Type B pancreatic cell (in vitro differentiated cells): ENCODE measurements at places on chromosomes 12 and 14.

GRCh38 chr12:111222027-111222414 lies 146.9 kb downstream of the PHETA1 start:
- DNase-seq: no peak

- no peak for DNase-seq
These were observed 276.5 kb downstream of the PAWR start for GRCh38 chr12:79414252-79414651.

DNA sequence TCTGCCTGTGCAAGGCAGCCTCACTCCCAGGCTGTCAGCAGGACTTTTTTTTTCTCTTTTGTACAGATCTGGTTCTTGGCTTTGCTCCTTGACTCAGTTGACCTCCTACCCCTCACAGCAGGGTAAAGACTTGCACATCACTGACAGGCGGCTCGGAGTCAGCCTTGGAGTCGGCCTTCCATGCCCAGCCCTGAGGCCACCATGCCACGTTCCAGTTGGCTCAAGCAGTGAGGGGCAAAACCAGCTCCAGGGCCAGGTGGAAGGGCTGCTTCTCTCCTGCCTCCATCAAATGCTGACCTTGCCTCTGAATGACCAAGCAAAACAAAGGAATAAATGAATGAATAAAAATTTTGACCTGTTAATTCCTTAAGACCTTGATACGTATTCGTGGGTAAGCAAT lies 27.6 kb downstream of the JAG2 start:
- DNase-seq: no peak

- no peak for DNase-seq
These were observed 49.7 kb downstream of the LIN52 start for GRCh38 chr14:74134484-74134883.

DNA sequence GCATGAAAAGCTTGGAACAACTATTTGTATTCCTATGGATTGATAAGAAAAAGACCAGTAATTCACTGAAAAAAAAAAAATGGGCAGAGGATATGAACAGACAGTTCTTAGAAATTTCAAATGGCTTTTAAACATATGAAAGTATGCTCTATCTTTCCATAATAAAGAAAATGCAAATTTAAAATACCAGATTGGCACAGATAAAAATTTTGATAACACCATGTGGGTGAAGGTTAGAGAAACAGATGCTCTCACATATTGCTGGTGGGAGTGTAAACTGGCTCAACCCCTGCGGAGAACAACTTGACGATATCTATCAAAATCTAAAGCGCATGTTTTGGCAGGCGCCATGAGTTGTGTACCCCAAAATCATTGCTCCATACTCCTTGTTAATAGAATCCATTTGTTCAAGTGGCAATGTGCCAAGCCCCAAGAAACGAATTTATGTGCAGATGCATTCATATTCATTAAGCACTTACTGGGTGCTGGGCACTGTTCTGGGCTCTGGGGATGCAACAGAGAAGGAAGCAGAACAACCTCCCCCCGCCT lies 29.5 kb upstream of the TMPO start:
- no peak for DNase-seq

DNA sequence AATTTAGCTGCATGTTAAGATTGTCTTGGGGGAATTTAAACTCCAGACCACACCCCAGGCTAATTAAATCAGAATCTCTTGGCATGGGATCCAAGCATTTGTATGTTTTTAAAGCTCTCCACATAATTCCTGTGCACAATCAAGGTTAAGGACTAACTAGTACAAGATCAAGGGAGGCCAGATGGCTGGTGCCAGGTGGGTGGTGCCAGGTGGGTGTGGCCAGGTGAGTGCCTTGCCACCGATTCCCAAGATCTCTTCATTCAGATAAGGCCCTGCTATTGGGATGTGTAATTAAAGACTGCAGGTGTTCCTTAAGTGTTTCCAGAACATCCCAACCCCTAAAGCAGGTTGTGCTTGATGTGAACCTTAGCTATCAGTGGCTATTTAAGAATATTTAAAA lies 75.1 kb downstream of the NRXN3 start:
- no peak for DNase-seq

DNA sequence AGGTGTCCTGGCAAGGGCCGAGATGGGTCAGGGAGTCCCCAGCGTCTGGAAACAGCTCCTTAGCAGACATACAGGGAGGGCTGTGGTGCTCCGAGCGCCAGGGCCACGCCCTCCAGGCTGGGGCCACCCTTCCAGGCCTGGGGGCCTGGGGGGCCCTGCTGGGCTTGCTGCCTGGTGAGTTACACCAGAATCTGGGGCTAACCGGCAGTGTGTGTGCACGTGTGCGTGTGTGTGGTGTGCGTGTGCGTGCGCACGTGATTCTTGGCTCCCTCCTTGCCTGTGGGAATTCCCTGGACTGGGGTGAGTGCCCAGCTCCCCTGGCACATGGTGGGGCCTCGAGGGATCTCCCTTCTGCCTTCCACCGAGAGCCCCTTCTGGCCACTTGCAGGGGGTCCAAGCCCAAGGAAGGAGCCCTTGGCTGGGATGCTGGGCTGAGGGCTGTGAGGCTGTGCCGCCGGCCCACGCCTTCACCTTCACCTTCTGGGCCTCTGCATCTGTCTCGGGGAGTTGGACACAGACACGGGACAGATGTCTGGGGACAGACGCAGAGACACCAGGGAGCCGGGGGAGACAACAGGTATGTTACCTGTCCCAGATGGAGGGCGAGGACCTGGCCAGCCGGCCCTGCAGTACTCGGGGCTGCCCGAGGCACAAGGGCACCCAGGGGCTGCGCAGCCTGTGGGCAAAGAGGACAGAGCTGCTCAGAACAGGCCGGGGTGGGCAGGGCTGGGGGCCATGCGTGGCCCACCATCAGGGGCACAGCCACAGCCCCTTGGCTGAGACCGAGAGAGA lies 37.2 kb downstream of the BEGAIN start:
- DNase-seq: no peak

- DNase-seq: no peak
These were observed 24.0 kb downstream of the FKBP11 start for GRCh38 chr12:48901278-48901677.

DNA sequence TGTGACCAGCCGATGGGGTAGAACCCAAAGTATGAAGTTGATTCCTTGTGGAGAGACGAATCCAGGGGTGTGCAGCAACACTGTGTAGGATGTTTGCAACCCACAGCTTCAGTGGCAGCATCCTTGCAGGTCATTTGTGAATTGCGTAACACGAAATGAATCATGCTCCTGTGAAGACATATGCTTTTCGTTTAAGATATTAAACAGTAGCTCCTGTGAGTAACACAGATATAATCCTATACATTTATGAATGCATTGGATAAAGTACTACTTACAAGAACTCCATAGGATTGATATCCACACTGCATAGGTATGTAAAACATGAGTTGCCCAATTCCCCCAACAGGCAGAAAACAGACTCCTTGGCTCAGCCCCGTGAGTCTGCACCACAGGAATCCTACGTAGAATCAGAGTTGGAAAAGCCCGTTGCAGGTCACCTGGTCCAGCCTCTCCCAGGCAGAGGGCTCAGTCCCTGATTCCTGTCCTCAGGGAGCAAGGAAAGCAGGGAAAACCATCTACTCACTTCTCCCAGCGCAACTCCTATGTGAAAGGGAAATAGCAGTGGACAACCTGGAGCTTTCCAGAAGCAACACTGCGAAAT lies 75.8 kb downstream of the GPATCH2L start:
- DNase-seq: no peak

DNA sequence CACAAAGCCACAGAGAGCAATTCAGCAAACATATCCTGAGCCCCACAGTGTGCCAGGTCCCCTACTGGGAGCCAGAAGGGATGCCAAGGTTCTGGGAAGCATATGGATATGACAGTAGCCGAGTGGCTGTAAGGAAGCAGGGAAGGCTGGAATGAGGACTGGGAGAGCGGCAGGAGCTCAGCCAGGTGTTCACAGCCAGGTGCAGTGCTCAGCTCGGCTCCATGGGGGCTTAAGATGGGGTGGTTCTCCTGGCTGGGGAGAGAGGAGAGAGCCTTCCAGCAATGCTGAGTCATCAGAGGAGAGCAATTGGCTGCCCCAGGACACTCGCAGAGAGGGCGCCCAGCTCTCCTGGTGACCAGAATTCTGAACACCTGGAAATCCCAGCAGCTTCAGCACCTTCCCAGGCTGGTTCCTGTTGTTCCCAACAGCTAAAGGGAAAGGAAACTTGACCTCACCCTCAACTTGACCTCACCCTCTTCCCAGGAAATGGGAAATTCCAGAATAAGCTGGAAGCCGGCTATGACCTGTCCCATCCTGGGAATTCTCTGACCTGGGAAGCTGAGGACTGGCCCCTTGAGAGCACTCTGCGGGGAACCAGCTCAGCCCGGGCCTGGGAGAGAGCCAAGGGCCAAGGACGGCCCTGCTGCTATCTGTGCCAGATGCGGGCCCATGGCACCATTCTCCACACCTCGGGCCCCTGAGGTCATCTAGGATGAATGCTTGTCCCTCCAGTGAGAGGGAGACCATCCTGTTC lies 34.6 kb downstream of the SLC6A12 start:
- DNase-seq: no peak

GRCh38 chr12:45703942-45704341 lies 25.6 kb upstream of the ARID2 start:
- no peak for DNase-seq

DNA sequence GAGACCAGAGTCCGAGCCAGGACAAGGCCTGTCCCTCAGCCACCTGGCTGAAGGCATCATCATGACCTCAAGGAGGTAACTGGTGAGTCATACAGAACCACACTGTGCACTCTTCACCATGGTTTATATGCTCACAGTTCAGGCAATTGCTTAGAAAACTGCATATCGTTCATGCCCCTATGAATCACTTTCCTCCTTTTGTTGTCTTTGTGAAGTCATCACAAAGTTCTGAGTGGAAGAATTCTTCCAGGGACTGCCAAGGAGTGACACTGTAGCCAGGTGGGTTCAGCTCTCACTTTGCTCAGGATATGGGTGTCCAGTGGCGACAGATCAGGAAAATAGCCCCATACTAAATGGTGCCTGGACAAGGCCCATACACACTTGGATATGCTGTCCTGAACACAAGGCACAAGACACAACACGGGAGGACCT lies 92.5 kb downstream of the DPF3 start:
- DNase-seq: no peak

DNA sequence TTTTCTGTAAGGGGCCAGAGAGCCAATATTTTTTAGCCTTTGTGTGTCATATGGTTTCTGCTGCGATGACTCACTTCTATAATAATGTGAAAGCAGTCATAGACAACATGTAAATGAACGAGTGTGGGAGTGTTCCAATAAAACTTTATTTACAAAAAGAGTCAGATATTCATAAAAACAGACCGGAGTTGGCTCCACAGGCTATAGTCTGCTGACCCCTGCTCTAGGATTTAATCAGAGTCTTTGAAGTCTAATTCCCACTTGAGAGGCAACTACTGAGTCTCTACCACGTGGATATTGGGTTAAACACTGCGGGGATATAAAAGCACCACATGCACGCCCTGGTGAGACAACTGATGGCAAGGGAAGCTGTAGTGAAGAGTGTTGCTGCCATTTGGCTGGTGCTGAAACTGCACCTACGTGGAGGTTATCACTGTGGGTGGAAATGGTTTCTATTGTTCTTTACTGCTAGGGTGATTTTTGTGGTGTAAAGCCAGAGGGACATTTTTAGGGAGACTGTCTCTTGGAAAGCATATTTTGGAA lies 3.6 kb upstream of the NINJ2 start:
- no peak for DNase-seq

- DNase-seq: no peak
These were observed 5.8 kb upstream of the HCAR3 start for GRCh38 chr12:122722387-122722786.

GRCh38 chr12:15854916-15855315 lies 27.3 kb upstream of the STRAP start:
- no peak for DNase-seq

- DNase-seq: no peak
These were observed 86.3 kb upstream of the USP44 start for GRCh38 chr12:95637471-95638155.

GRCh38 chr12:123540899-123541662 lies 7.6 kb upstream of the RILPL1 start:
- DNase-seq: no peak

- DNase-seq: no peak
These were observed 62.8 kb downstream of the SRRM4 start for GRCh38 chr12:119044094-119044493.

GRCh38 chr12:92063641-92064040 lies 82.0 kb downstream of the BTG1 start:
- DNase-seq: no peak

DNA sequence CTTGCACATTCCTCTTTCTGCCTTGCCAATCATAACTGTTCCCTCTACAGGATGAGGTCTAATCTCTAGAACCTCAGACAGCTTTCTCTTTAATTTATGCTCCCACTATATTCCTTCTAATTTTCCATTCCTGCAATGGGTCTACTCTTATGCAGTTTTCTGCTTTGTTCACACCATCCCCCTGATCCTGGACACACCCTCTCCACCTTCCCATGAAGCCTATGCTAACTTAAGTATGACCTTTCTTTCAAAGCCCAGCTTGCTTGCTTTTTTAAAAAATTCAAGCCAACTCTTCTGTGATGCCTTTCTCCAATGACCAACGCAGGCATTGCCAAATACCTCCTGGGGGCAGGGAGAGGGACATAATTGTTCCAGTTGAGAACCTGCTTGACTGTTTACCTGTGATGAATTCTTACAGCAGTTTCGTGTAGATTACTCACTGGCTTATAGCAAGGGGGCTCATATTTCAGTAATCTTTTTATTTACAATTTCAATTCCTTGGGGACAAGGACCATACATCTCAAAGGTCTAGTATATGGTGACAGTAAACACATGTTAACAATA lies 7.8 kb downstream of the SLC38A1 start:
- DNase-seq: no peak

GRCh38 chr14:67191768-67192290 lies 2.6 kb downstream of the GARIN2 start:
- no peak for DNase-seq

DNA sequence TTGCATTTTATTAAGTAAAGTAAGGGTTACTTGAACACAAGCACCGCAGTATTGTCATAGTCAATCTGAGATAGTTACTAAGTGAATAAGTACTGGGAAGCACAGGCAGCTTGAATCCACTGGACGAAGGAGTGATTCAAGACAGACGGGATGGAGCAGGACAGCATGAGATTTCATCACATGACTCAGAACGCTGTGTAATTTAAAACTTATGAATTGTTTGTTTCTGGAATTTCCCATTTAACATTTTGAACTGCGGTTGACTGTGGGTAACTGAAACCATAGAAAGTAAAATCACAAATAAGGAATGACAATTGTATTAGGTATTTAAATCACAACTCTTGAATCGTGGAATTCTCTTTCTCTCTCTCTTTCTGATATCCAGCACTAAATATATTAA lies 1630.4 kb upstream of the SEL1L start:
- DNase-seq: no peak

- DNase-seq: no peak
These were observed 60.4 kb upstream of the SLC6A15 start for GRCh38 chr12:84973026-84973425.
